ENCODE measurements at places on chromosomes 13 and 19.

GRCh38 chr13:75761369-75761768 lies 125.2 kb downstream of the LMO7 start:
- no peaks in the 10 kb centered on the region for H3K27me3 ChIP-seq
- peak overlapping the region; percentile 58 for H3K4me3 ChIP-seq
- H3K4me1 ChIP-seq = peaks cover 5% of the 10 kb centered on the region
- no peak for DNase-seq
- peak overlapping the region; percentile 91 for H3K27ac ChIP-seq
- H3K36me3 ChIP-seq = no peaks in the 10 kb centered on the region

- no peaks in the 10 kb centered on the region for H3K27me3 ChIP-seq
- H3K4me1 ChIP-seq = no peaks in the 10 kb centered on the region
- no peak overlapping the region for H3K27ac ChIP-seq
- no peaks in the 10 kb centered on the region for H3K36me3 ChIP-seq
- H3K4me3 ChIP-seq = no peak overlapping the region
Measured at GRCh38 chr13:43664700-43665191, 122.0 kb downstream of the ENOX1 start.

GRCh38 chr13:85362980-85363379 lies 436.2 kb downstream of the SLITRK6 start:
- DNase-seq = no peak
- no peaks in the 10 kb centered on the region for H3K4me1 ChIP-seq
- no peaks in the 10 kb centered on the region for H3K36me3 ChIP-seq
- no peak overlapping the region for H3K4me3 ChIP-seq
- H3K27me3 ChIP-seq = no peaks in the 10 kb centered on the region

GRCh38 chr19:38496116-38496515 lies 62.6 kb downstream of the RYR1 start:
- no peaks in the 10 kb centered on the region for H3K36me3 ChIP-seq
- DNase-seq = no peak
- no peak overlapping the region for H3K4me3 ChIP-seq

- H3K4me3 ChIP-seq = no peak overlapping the region
- no peak for DNase-seq
- H3K4me1 ChIP-seq = no peaks in the 10 kb centered on the region
- no peaks in the 10 kb centered on the region for H3K36me3 ChIP-seq
- no peaks in the 10 kb centered on the region for H3K27me3 ChIP-seq
Measured at GRCh38 chr13:67630640-67631039, 400.5 kb upstream of the PCDH9 start.

DNA sequence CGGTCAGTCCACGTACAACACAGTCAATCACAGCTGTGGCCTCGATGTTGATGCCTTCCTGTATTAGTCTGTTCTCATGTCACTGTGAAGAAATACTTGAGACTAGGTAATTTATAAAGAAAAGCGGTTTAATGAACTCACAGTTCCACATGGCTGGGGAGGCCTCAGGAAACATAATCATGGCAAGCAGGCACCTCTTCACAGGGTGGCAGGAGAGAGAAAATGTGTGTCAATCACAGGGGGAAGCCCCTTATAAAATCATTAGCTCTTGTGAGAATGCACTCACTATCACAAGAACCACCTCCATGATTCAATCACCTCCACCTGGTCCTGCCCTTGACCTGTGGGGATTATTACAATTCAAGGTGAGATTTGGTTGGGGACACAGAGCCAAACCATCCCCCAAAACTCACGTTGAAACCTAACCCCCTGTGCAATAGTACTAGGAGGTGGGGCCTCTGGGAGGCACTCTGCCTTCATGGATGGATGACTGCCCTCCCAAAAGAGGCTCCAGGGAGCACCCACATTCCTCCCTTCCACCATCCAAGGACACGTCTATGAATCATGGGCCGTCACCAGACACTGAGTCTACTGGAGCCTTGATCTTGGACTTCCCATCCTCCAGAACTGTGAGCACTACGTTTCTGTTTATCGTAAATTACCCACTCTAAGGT lies 2.3 kb upstream of the PROZ start:
- H3K36me3 ChIP-seq = no peaks in the 10 kb centered on the region
- peaks cover 26% of the 10 kb centered on the region for H3K4me1 ChIP-seq
- peaks cover 44% of the 10 kb centered on the region for H3K27me3 ChIP-seq
- H3K27ac ChIP-seq = no peak overlapping the region

DNA sequence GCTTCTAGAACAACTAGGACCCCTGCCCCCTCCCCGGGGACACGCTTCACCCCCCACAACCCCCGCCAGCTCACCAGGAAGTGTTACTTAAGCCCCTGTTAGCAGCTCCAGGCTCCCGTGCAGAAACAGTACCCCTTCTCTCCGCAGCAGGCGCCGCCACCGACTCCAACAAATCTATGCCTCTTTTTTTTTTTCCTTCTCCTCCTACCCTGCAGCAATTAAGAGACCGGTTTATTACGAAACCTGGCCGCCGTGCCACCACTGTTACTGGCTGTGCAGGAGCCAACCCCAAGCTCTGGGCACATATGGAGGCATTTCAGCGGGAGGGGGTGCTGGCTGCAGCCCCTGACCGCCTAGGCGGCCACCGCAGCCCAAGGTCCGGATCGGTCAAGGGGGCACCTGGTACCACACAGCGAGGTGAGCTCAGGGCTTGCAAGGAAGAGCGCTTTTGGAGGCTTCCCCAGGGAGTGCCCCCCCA lies 2.4 kb downstream of the GADD45B start:
- H3K36me3 ChIP-seq = no peaks in the 10 kb centered on the region
- H3K27ac ChIP-seq = peak overlapping the region; percentile 92
- DNase-seq = no peak
- H3K27me3 ChIP-seq = no peaks in the 10 kb centered on the region
- peak overlapping the region; percentile 94 for H3K4me3 ChIP-seq

GRCh38 chr13:85286081-85286480 lies 513.1 kb downstream of the SLITRK6 start:
- no peaks in the 10 kb centered on the region for H3K36me3 ChIP-seq
- H3K27ac ChIP-seq = no peak overlapping the region
- H3K4me3 ChIP-seq = no peak overlapping the region
- no peak for DNase-seq

DNA sequence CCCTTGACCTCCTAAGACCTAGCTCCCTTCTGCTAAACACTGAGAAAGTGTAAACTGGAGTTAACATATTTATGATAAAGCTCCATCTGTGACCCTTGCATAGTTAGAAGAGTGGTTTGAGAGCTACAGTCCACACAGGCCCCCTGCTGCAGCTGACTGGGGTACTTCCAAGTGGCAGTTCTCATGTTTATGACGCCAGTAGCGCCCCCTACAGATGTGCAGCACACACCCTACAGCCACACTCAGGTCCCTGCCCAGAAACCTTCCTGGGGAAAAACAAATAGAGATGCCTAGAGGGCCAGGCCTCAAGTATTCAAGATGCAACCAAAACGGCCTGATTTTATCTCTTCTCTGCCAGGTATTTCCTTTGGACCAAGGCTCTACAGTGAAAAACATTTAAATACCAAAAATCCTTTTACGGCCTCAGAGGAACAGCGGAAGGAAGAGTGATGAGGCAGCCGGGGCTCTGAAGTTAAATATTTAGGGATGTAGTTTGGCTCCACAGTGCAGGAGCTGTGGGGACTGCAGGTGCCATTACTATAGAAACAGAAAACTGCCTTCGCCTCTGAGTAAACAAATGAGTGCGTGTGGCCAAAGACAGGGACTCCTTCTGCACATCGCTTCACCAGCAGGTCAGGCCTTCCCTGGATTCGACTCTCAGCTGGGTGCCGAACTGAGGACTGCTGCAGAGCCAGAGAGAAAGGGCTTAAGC lies 553.1 kb downstream of the EFNB2 start:
- H3K27ac ChIP-seq = no peak overlapping the region
- DNase-seq = no peak
- peaks cover 3% of the 10 kb centered on the region for H3K4me1 ChIP-seq
- H3K36me3 ChIP-seq = no peaks in the 10 kb centered on the region
- H3K27me3 ChIP-seq = no peaks in the 10 kb centered on the region
